ENCODE measurements at places on chromosomes 7 and 10.

DNA sequence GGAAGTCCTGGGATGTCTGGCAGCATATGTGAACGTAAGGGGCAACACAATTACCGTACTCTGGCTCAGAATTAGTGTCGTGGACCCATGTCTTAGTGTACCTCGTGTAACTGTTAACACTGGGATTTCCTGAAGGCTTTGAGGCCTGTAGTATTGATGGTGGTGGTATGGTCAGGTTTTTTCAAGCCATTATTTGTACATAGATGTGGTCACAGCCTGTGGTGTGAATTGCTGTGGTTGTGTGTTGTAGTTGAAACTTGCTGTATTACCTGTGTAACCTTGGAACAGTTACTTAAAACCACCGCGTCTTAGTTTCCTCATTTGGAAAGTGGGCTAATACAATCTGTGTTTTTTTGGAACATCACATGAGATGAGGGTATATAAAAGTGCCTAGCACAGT lies 5.3 kb downstream of the EXOC4 start:
- no peak for DNase-seq

DNA sequence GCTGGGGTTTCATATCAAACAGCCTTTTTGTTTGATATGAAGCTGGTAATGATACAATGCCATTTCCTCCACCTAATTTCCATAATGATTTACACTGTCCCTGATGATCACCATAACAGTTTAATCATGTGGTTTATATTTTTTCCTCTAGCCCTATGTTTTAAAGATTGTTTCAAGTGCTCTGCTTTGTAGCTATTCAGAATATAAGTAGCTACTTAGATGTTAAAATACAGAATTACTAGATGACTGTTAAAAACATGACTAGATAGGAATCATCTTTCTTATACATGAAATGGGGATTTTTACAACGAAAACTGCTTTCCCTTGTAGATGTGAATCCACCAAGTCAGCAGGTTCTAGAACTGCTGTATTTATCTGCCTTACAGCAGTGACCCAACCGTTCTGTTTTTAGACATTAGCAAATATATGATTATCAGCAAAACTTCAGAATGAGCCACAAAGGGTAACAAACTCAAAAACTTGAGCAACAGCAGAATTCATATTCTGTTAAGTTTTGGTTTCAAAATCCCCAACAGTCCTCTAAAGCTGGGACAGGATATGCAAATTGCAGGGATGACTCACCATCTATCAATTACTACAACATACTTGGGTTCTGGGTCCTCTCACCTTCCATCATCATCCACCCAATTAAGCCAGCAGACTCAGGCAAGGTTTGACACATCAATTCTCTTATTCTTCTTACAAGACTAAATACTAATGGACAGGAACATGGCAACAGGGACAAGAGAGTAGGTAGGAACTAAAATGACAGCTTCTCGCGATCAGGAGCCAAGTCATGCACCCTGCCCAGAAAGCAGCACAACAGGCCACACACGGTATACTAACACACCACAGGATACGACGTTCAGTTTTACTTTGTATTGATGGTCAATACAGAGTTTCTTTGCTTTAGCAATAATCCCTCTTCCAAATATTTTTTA lies 83.9 kb downstream of the PIP4K2A start:
- DNase-seq: no peak

DNA sequence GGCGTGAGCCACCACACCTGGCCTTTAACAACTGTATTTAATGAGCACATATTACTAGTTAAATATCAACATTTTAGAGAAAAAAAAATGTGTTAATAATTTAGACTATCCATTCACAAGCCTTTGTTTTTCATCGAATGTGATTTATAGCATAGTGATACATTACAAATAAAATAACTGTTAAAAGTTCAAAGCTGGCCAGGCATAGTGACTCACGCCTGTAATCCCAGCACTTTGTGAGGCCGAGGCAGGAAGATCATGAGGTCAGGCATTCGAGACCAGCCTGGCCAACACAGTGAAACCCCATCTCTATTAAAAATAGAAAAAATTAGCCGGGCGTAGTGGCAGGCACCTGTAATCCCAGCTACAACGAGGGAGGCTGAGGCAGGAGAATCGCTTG lies 72.7 kb downstream of the HACD1 start:
- DNase-seq: no peak

DNA sequence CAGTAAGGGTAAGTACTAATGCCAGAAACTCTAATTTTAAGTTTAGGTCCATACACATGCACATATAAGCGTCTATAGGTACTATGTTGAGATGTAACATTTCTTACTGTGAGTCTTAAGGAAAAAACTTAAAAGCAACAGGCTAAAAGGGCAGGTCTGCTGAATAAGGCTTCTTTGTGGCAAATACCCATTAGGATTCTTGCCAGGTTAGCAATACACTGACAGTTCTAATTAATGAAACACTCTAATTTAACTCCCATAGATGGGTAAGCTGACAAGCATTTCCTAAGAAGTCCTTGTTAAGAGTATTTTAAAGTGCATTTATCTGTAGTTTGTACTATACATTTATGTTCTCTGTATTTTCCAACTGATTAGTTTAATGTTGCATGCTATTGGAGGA lies 14.0 kb downstream of the SCRN1 start:
- no peak for DNase-seq

DNA sequence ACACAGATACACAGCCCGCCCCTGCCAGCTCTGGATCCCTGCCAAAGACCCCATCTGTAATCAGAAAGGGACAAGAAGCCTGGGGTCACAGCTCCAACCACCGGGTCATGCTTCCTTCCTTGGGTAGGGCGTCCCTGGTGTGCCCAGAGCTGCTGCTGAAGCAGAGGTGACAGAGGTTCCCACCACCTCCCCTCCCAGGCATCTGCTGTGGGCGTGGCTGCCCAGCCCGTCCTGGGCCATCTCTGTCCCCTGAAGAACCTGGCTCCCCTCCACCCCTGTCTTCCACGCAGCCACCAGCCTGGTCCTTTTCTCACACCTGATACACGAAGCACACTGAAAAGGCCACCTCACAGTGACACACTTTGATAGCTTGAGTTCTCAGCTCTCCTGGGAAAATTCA lies 38.2 kb upstream of the CPXM2 start:
- no peak for DNase-seq

DNA sequence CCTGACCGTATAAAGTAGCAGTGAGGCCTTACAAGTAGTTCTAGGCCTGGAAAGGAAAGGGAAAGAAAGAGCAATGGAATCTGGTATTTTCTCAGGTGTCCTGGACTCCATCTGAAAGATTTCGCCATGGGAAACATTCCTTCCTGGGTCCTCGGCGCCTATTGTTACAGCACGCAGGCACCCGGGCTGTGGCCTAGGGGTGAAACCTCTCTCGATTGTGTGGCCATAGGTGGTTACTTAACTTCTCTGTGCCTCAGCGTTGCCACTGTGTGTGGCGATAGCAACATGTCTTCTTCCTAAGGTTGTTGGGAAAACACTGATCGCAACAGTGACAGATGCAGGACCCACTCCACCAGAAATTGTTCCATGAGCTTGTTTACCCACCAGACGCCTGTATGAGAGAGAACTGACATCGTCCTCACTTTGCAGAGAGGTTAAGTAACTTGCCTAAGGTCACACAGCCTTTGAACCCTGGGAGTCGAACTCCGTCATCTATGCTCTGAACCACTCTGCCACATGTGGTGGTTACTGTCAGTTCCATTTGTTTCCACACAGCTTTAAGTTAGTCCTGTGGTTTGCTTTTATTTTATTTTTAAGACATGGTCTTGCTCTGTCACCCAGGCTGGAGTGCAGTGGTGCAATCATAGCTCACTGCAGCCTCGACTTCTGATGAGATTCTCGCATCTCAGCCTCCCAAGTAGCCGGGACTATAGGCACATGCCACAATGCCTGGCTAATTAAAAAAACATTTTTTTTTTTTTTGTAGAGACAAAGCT lies 73.4 kb downstream of the LHPP start:
- no peak for DNase-seq

GRCh38 chr7:106629516-106629915 lies 31.4 kb downstream of the CCDC71L start:
- DNase-seq: no peak

GRCh38 chr7:88253640-88254039 lies 33.8 kb upstream of the SRI start:
- no peak for DNase-seq

GRCh38 chr10:100293066-100293465 lies 6.6 kb upstream of the BLOC1S2 start:
- DNase-seq: no peak

- DNase-seq: no peak
These were observed 16.7 kb downstream of the SKIDA1 start for GRCh38 chr10:21508706-21509331.

- DNase-seq: no peak
These were observed 64.2 kb downstream of the CUL2 start for GRCh38 chr10:35025916-35026315.

DNA sequence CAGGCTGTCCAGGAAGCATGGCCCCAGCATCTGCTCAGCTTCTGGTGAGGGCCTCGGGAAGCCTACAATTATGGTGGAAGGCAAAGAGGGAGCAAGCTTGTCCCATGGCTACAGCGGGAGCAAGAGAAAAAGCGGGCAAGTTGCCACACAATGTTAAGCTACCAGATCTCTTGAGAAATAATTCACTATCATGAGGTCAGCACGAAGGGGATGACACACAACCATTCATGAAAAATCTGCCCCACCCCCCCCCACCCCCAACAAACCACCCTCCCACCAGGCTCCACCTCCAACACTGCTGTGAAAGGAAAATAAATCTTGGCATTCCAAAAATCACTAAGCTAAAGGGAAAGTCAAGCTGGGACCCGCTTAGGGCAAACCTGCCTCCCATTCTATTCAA lies 545.8 kb upstream of the NRP1 start:
- no peak for DNase-seq

DNA sequence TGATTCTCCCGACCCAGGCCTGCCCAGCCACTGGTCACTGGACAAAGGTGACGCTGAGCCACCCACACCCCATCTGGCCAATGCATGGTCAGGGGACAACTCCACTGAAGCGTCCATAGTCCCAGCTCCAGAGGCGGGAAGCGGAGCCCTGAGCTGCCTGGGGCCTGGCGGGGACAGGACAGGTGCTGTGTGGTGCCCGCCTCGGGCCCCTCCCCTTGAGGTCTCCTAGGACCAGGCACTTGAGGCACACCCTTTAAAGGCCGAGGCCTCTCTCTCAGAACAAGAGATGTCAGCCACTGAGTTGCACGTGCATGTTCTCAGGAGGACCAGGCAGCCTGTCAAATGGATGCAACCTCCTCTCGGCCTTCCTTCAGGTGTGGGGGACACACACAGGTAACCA lies 52.5 kb upstream of the PPP2R2D start:
- no peak for DNase-seq

DNA sequence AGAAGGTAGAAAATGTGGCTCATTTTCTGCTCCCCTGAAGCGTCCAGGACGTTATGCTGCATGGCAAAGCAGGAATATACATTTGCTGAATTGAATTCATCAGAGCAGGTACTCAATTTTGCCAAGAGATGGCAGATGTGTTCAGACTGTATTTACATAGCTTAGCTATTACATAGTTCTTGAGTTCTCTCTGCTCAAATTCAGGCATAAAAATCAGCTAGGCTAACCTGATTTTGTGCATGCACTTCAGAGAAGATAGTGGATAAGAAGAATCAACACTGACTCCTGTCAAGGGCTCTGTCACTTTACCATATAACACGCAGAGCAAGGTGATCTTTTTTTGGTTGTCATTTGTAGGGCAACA lies 209.2 kb upstream of the FAM3C start:
- peak; percentile 33 for DNase-seq

- no peak for DNase-seq
These were observed 55.6 kb upstream of the CAMK2B start for GRCh38 chr7:44380831-44381493.

- peak; percentile 8 for DNase-seq
These were observed 65.6 kb downstream of the TWIST1 start for GRCh38 chr7:19051767-19052375.

GRCh38 chr7:25485026-25485425 lies 256.7 kb upstream of the NPVF start:
- DNase-seq: no peak

GRCh38 chr7:157543276-157543675 lies 206.5 kb downstream of the DNAJB6 start:
- DNase-seq: no peak

DNA sequence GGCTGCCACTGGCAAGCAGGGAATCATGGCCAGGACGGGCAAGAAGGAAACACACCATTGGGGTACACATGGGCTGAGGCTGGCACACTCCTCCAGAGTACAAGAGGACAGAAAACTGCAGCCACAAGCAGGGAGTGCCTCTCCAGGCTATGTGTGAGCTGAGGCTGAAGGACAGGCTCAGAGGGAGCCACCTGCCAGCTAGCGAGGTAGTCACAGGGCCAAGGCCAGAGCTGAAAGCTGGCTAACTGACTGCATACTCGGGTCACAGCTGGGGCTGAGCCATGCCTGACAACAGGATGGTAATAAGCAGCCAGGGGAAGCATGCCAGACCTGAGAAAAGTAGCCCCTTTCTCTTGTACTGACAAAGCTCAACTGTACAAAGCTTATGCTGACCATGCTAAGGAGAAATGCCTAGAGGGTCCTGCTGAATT lies 52.0 kb downstream of the KIF5B start:
- DNase-seq: peak; percentile 5

DNA sequence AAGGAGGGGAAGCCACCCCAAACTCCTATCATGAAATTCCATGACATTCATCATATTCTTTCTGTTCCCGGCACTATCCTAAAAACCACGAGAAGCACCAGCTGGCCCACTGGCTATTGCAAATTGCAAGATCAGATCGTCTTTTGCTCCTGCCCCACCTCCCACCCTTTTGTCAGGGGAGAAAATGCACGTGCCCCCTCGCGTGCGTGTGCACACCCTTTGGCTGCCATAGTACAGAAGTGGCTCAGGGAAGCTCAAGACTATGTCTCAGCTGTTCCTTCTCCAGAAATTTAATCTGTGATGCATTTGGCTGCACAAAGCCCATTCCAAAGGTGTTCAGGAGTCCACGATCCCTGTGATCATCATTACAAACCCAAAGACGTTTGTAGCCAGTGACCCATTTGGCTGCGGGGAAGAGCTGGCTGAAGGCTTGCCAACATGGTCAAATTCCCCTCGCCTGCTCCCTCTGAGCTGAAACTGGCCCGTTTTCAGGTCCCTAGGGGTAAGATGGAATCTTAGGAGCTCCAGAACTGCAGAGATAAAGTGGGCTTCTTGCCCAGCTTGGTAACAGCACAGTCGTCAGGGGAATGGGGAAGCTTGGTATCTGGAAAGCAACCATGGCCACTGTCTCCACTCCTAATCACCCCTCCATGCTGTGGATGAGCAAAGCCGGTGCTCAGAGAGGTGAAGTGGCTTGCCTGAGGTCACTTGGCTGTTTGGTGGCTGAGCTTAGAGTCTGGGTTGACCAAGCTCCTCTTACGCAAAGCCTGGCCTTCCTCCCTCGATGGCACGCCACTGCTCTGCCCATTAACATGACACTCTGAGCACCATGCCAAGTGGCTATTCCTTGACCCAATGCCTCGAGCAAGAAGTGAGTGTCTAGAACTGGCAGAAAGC lies 155.4 kb downstream of the NEURL1 start:
- no peak for DNase-seq

DNA sequence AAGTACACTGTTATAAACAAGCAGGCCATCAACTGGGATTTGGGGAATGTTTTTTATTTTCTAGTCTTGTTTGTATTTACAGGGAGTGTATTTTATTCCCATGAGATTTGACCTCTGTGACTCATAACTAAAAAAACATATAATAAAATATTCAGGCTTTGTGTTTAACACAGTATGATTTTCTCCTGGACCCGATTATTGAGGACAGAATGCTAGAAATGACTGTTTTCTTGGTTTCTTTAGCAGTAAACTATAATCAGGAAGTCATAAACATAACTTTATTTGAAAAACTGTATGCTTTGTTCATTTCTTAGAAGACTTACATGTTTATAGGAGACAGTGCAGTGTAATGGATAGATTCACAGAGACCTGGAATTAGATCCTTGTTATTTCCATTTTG lies 2.1 kb downstream of the NHLRC2 start:
- no peak for DNase-seq

Data from NCI-H2171 treated with DMSO at 0.1 percent for 48 hours (cell line).